ENCODE measurements at places on chromosomes 5 and 9.

GRCh38 chr9:109880276-109881169 is 100.5 kb downstream of the PALM2AKAP2 start:
- no peak for DNase-seq

- DNase-seq, result no peak
Measured at GRCh38 chr5:75632321-75632720, 21.1 kb downstream of the ANKDD1B start.

DNA sequence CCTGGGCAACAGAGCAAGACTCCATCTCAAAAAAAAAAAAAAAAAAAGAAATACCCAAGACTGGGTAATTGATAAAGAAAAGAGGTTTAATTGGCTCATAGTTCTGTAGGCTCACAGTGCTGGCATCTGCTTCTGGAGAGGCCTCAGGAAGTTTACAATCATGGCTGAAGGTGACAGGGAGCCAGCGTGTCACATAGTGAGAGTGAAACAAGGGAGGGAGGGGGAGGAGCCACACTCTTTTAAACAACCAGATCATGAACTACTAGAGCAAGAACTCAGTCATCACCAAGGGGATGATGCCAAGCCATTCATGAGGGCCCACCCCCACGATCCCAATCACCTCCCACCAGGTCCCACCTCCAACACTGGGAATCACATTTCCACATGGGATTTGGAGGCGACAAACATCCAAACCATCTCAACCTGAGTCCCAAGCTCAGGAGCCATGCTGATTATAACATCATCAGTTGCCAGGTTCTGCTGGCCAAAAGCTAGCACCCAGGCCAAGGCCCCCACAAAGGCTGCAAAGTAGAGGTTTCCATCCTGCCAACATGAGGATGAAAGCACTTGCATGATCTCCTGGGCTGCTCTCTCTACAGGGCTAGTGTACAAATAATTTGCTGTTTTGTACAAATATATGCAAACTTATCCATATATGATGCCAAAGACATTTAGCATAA is 15.3 kb downstream of the DENND1A start:
- no peak for DNase-seq

GRCh38 chr5:21236971-21237427 is 1249.0 kb upstream of the CDH18 start:
- no peak for DNase-seq

- no peak for DNase-seq
Measured at GRCh38 chr9:15219546-15219945, 87.5 kb downstream of the TTC39B start.

GRCh38 chr9:18743971-18744370 is 270.0 kb downstream of the ADAMTSL1 start:
- DNase-seq, result no peak

DNA sequence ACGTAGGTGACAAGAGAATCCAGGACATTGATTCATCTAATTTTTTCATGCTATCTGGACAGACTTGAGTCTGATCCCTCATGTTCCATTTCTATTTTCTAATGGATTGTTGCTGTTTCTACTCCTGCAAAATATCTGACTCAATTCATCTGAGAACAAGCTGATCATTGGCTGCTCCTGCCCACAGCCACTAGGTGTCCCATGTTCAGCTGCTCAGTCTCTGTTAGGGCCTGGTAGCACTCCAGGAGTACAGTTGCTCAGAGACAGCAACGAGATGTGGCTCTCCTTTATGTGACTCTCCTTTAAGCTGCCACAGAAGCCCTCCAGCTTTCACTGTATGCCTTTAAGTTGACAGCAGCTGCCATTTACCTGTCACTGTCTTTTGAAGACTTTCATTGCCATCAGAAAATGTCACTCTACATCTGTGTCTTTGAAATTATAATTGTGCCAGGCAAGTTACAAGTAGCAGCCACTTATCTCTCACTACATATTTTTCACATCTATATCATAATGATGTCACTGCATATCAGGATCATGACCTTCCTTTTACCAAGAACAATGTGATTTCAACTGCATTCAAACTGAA is 1944.2 kb upstream of the NUDT12 start:
- peak; percentile 54 for DNase-seq

GRCh38 chr5:173557123-173557903 is 59.1 kb downstream of the BOD1 start:
- no peak for DNase-seq

DNA sequence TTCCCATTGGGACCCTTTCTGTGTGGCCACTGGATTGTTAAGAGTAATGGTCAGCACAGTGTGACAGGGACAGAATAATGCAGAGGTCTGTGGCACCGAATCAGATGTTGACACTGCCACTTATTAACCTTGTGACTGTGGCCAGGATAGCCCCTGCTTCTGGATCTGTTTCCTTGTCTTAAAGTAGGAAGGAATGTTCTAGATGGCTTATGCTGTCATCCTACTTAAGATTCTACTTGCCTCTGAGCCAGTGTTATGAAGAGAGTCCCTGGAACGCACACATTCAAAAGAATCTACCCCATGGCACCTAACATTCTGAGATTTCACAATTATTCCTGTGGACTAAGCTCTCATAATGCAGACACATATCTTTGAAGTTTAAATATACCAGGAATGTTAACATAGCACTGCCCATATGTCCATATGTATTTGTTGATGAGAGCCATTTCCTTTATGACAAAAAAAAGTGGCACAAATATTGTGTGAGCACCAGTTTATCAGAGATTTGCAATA is 612.7 kb downstream of the TLR4 start:
- no peak for DNase-seq

- DNase-seq, result no peak
Measured at GRCh38 chr9:71552480-71552879, 215.8 kb downstream of the CEMIP2 start.

GRCh38 chr9:77833561-77834429 is 185.7 kb upstream of the GNA14 start:
- no peak for DNase-seq

GRCh38 chr9:127175319-127175715 is 52.9 kb upstream of the ANGPTL2 start:
- no peak for DNase-seq

GRCh38 chr9:107648153-107648715 is 158.7 kb upstream of the KLF4 start:
- DNase-seq, result no peak

DNA sequence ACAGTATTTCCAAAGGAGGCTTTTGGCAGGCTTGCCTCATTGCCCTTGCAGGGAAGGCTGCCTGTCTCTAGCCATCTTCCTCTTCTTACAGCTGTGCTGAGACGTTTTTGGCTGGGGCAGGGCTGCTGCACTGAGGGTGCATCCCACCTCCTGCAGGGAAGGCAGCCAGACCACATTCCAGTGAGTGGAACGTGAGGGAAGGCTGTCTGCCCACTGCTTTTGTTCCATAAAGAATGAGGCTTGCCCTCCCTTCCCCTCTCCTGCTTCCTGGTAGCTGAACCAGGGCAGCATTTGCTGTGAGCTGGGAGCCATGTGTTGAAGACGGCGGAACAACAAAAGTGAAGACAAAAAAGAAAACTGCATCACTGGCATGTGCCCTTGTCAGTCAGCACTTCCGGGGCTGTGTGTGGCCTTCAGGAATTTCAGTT is 16.8 kb downstream of the MGAT1 start:
- DNase-seq, result no peak

DNA sequence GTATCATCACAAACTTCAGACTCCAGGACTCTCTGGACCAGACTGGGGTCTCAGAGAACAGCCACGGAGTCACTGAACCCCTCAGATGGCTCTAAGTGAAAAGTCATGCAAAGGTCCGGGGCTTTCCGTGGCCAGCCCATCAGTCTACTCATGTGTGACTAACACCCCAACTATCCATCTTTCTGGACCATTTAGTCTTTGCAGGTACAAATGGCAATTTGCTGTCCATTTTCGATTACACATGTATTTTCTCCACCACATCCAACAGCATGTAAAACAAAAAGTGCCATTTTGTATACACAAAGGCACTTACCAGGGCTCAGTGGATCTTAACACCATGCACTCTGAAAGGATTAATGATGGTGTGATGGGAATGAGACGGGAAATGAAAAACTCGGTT is 387.7 kb downstream of the BNC2 start:
- no peak for DNase-seq

DNA sequence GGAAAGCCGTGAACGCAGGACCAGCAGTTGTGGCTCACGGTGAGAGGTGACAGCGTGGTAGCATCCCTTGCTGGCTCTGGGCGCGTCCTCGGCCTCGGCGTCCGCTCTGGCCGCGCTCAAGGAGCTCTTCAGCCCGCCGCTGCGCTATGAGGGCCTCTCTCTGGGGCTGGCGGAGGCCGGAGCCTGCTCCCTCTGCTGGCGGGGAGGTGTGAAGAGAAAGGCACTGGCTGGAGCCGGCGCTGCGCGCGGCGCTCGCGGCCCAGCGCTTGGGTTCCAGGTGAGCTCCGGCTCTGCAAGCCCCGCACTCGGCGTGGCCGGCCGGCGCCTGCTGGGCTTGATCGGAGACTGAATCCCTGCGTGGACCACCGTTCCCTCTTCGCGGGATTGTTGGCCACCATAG is 705.6 kb downstream of the SEMA5A start:
- DNase-seq, result no peak

DNA sequence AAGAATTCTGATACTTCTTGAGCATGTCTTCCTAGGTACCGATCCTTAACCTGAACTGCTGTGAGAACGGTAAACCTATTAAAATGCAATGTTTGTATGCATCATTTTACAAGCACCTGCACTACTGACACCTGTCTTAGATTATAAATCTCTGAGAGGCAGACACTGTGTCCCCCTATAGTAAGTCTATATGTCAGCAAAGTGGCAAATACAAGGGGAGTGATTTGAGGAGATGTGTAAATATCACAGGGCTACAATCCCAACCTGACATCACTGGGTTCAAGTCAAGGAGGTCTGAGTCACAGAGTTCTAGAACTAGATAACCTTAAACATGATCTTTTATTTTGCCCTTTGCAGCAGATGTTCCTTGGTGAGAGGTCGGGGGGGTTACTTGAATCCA is 64.1 kb downstream of the ANKH start:
- no peak for DNase-seq

DNA sequence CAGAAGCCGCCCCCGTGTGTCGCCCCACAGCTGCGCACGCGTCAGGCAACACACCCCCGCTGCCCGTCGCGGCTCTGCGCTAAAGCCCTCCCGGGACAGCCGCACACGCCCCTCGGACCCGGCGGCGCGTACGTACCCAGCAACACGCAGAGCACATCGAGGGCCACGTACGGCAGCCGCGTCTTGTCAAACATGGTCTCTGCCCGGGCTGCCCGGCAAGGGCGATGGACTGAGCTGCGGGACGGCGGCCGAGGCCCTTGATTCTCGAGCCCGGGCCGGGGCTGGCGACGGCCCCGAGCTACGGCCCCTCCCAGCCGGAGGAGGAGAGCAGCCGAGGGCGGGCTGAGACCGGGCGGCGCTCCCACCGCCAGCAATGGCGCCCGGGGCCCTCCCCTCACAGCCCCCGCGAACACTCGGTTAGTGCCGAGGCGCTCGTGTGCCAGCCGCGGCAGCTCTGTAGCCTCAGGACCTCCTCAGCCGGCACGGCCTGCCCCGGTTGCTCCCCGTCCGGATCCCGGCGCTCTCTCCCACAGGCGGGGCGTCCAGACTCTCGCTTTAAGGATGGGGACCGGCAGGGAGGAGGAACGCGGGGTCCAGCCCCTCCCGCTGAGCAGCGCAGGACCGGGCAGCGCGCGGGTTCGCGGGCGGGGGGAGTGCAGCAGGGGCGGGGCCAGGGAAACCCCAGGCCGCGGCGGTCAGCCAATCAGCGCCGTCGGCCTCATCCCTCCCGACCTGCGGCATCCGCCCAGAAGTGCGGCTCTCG is at the start of gene PLPP1:
Gene PLPP1 (minus strand): TSS at position 529 of the 763 bp plus-strand sequence. CDS start 335 bp downstream, at position 194.
- peak; percentile 94 for DNase-seq

- DNase-seq, result no peak
Measured at GRCh38 chr5:136063778-136064465, 35.1 kb downstream of the TGFBI start.

DNA sequence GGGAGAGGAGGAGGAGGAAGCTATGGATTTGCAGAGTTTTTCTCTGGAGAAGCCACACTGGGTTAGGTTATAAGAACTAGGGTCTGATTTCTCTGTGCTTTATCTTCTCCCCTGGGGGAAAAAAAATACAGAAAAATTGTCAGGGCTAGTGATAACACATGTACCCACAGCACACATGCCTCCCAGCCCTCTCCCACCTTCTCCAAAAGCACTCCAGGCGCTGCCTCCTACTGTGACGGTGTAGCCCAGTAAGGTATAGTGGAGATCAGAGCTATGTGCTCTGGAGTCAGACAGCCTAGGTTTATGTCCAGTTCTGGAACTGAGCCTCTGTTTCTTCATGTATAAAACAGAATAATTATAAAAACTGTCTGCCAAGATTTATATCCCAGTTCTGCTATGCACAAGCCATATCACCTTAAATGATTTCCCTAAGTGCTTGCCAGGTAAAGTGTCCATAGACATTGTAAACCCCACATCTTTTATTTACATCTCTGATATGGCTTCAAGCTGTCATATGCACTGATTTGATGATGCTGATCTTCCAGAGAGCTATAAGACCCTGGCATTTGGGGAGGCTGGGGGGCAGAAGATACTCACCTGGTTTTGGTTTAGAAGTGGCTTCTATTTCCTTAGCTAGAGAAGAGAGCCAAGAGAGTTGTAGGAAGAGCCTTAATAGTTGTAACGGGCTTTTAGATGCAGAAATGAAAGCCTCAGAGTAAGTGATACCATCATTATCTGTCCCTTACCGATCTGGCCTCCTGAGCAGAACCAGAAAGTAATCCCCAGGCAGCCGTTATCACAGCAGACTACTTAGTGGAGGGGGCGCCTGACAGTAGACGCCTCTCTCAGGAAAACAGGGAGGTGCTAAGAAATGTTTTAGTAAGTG is 7.6 kb downstream of the SLC1A3 start:
- peak; percentile 31 for DNase-seq

- DNase-seq, result no peak
Measured at GRCh38 chr9:25537808-25538207, 140.4 kb downstream of the TUSC1 start.

DNA sequence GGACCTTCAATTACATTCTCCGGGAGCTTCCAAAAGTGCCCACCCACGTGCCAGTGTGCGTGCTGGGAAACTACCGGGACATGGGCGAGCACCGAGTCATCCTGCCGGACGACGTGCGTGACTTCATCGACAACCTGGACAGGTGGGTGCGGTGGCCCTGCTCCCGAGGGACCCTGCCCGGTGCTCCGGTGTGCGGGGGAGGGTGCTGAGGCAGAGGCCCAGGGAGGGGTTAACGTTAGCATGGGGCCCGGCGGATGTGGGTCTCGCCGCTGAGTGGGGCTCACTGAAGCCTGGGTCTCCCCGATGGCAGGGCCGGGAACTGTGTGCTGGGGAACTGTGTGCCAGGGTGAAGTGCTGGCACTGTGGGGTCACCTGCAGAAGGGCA is 10.6 kb upstream of the AJM1 start:
- peak; percentile 11 for DNase-seq

DNA sequence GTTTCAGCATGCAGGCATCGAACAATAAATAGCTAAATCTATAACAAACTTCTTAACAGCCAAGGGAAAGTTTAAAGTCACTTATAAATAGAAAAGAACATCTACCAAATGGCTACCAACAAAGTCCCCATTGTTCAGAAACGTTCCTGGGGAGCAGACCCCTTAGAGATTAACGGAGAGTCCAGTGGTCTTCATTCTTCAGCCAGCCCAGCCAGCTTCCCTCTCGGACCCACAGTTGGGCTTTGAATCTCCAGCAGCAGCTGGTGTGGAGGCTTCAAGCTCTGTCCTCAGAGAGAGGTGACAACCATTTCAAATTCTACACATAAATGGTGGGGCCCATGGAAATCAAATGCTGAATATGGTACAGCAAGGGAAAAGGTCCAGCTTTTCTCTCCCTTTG is 11.2 kb downstream of the ENC1 start:
- DNase-seq, result no peak

- no peak for DNase-seq
Measured at GRCh38 chr9:79537838-79538237, 33.9 kb upstream of the TLE4 start.
